Islet precursor cell (in vitro differentiated cells): ENCODE measurements at places on chromosomes 2 and 18.
A peak's percentile ranks its signal among the peaks of the same experiment; 100 is the strongest.

- peak; percentile 35 for DNase-seq
Measured at GRCh38 chr2:441258-442022, 153.5 kb upstream of the ALKAL2 start.

- no peak for DNase-seq
Measured at GRCh38 chr2:159177957-159178356, 108.5 kb downstream of the WDSUB1 start.

- DNase-seq = no peak
Measured at GRCh38 chr2:122193622-122194021, 438.2 kb downstream of the TSN start.

DNA sequence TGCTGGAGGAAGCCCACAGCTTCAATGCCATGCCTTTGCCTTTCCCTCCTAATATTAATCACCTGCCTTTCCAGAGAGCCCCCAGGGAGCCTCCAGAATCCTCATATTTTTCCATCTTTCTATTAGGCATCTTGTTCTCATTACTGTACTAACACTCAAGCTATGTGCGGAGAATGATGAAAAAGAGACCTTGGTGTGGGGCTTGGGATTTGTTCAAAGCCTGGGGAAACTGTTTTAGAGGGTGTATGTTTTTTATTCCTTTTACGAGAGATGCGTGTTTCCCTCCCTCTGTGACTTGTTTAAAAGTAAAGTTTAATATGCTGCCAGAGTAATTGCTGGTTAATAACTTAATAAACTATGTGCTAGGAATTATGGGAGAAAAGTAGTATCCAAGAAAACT lies 102.4 kb upstream of the ZFP36L2 start:
- no peak for DNase-seq
